ENCODE measurements at places on chromosomes 6 and 20.

DNA sequence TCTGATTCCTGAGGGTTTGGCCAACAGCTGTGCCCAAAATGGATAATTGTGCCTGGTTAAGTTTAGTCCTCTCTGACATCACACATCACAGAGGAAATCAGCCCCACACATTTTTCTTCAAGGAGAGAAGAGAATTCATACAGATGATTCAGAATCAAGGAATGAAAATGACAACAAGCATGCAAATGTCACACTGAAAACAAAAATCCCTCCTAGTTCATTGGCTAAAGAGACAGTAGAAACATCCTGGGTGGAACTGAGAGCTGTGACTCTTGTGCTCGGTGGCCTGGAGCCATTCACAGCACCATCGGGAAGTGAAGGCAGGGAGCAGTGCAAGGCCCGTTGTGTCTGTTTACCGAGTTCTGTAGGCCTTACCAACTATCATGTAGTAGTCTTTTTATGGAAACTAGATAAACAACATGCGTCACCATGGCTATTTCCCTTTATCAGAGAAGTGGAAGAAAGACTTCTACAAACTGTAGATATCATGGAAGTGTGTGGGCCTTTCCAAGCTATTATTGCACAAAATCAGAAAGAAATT, 81.7 kb upstream of the TENT5A start:
- DNase-seq, result no peak

- DNase-seq, result no peak
Observed at GRCh38 chr6:44976677-44977641, 351.2 kb upstream of the RUNX2 start.

- no peak for DNase-seq
Observed at GRCh38 chr20:48686238-48687116, 141.3 kb downstream of the PREX1 start.

GRCh38 chr20:23063168-23063567, 13.7 kb upstream of the THBD start:
- no peak for DNase-seq

DNA sequence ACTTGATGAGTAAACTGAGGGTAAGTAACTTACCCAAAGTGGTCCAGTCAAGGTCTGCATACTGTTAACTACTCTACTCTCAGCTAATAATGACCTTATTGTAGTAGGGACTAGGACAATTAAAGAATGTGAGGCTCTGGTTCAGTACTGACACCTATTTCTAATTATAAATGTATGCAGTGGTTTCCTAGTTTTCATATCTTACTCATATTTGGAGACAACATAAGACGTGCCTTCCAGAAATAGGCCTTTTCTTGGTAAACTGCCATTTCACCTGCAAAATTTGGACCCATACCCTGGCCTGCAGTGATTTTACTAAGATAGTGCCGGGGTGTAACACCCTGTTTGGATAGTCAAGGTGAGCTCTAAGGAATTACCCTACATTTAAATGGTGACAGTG, 24.7 kb downstream of the GJA1 start:
- no peak for DNase-seq

DNA sequence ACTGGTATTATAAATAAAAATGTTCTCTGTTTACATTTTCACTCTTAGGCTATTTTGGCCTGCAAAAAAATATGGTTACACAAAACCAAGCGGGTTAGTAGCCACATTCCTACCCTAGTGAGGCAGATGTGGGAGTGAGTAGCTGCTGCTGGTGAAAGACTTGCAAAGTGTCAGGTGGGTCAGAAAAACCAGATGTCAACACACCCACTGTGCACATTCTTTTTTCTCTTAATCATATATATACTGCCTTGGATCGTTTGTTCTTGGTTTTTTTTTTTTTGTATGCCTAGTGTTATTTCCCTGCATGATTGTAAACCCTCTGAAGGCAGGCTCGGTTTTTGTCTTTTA, 68.0 kb upstream of the TFB1M start:
- no peak for DNase-seq

DNA sequence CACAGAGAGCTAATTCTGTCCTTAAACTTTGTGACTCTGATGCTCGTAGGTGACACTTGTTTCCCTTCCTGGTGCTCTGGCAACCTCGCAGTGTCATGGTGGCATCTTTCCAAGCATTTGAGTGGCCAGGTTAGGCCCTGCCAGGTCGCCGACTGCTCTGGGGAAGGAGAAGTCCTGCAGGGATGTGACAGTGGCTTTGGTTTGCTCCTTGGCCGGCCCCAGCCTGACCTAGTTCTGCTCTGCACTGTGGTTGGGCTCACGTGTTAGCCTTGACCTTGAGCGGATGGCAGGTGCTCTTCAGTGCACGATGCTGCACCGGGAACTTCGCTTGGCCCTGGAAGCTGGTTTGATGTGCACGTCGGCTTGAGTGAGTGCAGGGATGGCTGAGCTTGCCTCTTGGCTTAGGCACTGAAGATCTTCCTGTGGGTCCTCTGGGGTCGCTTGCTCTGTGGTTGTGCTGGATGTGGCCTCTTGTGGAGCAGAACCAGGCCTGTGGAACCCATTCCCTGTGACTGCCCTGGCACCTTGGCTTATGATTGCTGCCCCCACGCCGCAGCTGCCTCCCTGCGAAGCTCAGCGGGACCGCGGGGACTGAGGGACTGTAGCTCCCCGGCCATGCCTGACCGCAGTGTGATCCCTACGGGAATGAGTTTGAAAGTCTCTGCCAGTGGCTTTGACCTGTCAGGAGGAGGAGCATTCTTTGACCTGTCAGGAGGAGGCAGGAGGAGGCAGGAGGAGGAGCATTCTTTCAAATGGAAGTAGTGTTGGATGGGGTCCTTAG, 8.7 kb downstream of the OSBPL2 start:
- DNase-seq, result no peak

DNA sequence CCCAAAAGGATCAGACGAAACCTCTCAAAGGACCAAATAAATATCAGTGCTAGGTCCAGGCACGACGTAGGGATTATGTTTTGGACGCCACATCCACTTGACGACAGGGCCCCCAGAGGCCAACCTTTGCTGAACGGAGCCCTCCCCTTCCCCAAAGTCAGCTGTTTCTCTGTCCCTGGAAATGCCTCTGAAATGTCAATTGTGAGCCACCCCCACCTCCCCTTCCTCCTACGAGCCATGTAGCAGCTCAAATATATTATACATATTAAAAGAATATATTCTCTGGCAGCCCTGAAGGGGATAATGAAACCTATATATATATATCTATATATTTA, 39.6 kb upstream of the BLCAP start:
- DNase-seq, result no peak

- DNase-seq, result no peak
Observed at GRCh38 chr6:13181393-13181792, 146.9 kb downstream of the TBC1D7 start.

DNA sequence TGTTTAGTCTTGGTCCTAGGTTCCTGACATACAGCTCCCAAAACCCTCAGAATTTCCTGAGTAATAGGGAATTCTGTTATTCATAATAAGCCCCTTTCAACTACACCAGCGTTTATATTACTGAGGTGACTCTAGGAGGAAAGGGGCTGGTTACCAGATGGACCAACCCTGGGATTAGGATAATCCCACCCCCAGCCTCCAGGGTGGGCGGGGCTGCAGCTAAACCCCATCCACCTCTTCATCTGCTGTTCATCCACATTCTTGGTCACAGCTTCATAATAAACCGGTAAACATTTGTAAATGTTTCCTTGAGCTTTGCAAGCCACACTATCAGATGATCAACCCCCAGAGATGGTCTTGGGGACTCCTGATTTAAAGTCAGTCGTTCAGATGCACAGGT, 38.3 kb downstream of the NINL start:
- DNase-seq, result no peak

DNA sequence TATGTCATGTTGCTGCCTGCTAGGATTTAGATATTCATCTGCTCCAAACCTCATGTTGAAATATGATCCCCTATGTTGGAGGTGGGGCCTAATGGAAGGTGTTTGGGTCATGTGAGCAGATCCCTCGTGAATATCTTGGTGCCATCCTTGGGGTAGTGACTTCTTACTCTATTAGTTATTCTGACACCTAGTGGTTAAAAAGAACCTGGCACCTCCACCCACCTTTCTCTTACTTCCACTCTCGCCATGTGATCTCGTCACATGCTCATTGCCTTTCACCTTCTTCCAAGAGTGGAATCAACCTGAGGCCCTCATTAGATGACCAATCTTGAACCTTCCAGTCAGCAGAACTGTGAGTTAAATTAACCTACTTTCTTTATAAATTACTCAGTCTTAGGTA, 549.4 kb upstream of the SYNCRIP start:
- DNase-seq, result no peak

GRCh38 chr6:42403421-42403820, 48.3 kb downstream of the TRERF1 start:
- DNase-seq, result no peak

GRCh38 chr6:140082867-140083297, 708.4 kb upstream of the CITED2 start:
- no peak for DNase-seq

- DNase-seq, result no peak
Observed at GRCh38 chr6:136181861-136182260, 68.2 kb downstream of the MTFR2 start.

- DNase-seq, result no peak
Observed at GRCh38 chr20:53036992-53037391, 64.8 kb downstream of the TSHZ2 start.

DNA sequence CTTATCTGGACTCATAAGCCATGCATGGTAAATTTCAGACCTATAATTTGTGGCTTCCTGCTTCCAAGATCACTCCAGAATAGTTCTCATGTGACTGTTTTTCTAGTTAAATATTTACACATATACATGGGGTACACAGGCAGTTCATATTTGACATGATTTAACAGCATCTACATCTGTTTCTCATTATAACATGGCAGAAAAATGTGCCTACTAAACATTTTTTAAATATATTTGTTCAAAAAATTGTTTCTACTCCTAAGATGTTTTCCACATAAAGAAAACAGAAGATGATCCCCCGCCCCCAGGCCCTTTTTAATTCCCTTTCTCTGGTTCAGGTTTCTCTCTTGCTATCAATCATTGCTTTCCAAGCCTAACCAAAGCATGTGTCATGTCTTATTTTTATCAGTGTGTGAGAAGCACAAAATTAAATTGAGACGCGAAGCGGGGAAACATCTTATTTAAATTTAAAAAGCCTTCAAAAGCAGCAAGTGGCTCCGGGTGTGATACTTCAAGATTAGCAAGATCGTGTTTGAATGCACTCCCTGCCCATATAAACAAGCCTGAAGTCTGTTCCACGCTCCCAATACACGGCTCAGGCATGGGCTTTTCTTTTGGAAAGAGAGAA, 37.3 kb downstream of the IPCEF1 start:
- DNase-seq, result no peak

DNA sequence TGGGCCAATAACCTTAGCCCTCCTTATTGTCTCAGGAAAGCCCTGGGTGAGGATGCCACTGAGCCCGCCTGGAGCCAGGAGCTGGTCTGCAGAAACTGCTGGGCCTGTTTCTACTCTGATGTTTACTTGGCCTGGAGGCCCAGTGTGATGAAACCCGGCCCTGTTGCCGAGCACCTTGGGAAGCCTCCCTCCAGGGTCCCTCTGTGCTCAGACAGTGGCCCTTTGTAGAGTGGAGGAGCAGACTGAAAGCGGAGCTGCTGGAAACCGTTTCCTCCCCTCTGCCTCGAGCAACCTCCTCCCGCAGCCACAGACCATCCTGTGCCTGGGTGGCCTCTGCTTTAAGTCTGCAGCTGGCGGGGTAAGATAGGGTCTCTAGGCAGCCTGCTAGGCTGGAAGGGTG, 84.1 kb upstream of the EPB41L1 start:
- no peak for DNase-seq

DNA sequence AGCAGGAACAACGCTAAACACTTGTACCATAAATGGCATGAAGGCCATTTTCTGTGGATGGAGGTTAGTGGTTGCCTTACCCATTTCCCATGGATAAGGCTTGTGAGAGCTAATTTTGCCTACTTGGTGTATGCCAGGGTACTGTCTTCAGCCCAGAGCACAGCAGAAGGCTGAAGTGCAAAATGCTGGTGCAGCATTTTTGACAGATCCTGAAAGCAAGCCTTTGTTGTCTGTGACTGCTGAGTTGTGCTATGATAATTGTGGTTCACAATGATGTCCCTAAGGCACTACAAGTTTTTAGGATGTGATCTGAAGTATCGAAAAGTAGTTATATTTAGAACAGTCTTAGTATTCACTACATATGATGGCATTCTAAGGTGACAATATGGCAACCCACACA, 14.7 kb upstream of the HMGN3 start:
- DNase-seq, result no peak

All from activated T-helper 1 cell treated with Interleukin-2 at 50 U/mL for 16 hours (primary cell).